M059J (cell line): ENCODE measurements at places on chromosomes 11 and 22. TPM values are rescaled to one million over a fixed set of nuclear protein-coding genes. Genes with fewer than 3 reads are reported as not detected.

DNA sequence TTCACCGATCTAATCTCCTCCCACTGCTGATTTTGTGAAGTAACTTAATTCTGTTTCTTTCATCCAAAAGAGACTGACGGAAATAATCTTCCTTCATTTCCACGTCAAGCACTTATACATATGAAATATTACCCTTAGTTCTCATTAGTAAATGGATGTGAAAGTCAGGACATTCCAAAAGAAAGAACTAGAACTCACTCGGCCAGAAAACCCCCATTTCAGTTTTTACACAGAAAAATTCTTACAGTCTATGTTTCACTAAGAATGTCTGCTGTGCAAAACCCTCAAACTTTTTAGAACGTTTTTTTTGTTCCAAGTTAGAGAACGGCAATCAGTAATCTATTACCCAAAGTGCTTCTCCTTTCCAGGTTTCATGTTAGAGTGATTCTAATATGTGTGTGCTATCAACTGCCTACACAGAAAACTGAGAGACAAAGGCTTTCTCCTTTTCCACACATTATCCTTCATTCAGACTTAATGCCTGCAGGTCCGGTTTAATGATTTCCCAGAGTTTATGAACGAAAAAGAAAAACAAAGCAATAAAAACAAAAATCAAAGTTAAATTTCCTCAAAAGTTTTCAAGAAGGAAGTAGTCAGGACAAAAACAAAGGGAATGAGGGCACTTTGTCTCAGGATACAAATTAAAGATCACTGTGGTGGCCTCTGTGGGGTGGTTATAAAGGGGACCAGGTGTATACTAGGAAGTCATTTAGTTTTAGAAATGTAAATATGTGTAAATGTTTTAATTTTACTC is 11.3 kb upstream of the SESN3 start:
- DNase-seq = no peak

GRCh38 chr11:75429902-75430713 is 2.9 kb downstream of the KLHL35 start:
- DNase-seq = peak; percentile 65

- no peak for DNase-seq
Observed at GRCh38 chr11:22603933-22604332, 21.7 kb downstream of the FANCF start.

ZNF214 gene
- 1.4 and 6.2 TPM in 2 replicates for total RNA-seq
